ENCODE measurements at places on chromosomes 11 and 22.

DNA sequence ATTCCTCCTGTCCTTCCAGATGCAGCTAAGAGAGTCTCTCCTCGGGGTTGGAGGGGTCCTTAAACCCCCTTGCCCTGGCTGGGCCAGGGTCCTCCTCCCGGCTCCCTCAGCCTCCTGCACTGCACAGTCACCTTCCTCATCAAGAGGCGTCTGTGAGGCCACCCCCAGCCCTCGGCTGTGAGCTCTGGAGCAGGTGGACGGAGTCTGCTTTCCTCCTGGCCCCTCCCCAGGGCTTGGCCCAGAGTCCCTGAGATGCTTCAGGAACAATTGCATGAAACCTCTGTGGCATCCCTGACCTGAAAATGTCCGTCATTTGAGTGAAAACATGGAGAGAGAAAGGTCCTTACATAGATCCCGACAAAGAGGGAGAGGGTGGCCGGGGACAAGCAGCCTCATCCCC, 6.7 kb upstream of the FGF3 start:
- DNase-seq = no peak

GRCh38 chr11:128428935-128429334, 158.4 kb downstream of the ETS1 start:
- DNase-seq = no peak

DNA sequence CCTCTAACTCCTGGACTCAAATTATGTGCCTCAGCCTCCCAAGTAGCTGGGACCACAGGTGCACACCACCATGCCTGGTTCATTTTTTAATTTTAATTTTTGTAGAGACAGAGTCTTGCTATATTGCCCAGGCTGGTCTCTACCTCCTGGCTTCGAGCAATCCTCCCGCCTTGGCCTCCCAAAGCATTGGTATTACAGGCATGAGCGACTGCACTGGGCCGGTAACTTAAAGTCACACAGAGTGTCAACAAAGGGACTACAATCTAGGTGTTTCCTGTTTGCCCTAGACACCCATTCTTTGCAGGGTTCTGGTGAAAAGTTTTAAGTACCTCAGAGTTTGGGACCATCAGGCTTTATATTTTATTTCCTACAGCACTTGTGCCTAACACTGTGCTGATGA, 8.4 kb downstream of the UVRAG start:
- DNase-seq = no peak

GRCh38 chr11:124483422-124483821, 37.9 kb upstream of the OR8B8 start:
- no peak for DNase-seq

- no peak for DNase-seq
Observed at GRCh38 chr22:17303441-17303839, 65.8 kb upstream of the CECR2 start.

GRCh38 chr11:110513846-110514437, 84.2 kb downstream of the FDX1 start:
- DNase-seq = no peak

DNA sequence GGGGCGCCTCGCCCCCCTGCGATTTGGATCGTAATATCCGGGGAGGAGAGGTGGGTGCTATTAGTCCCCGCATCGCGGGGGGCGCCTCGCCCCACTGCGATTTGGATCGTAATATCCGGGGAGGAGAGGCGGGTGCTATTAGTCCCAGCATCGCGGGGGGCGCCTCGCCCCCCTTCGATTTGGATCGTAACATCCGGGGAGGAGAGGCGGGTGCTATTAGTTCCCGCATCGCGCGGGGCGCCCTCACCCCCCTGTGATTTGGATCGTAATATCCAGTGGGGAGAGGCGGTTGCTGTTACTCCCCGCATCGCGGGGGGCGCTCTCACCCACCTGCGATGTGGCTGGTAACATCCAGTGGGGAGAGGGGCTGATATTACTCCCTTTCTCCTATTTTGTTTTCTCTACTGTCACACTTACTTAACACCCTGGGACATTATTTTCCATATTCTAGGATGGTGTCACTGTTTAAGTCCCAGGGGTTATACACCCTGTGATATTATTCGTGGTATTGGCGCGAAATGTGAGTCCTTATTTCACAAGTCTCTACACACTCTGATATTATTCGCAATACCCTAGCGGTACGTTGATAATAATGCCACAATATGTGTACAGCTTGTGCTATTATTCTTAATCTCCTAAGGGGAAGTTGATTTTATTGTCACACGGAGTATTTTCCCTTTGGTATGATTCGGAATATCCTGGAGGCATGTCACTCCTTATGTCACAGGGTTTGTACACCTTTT, 57.8 kb upstream of the ALDH3B2 start:
- peak; percentile 22 for DNase-seq
